Fibroblast of upper back skin (primary cell): ENCODE measurements at places on chromosomes 3 and 15.

- DNase-seq: no peak
Observed at GRCh38 chr3:139225548-139225947, 118.3 kb upstream of the MRPS22 start.

GRCh38 chr15:33142708-33143107, 51.8 kb downstream of the FMN1 start:
- DNase-seq: no peak

GRCh38 chr3:101310978-101311375, 9.4 kb downstream of the IMPG2 start:
- peak; percentile 12 for DNase-seq

GRCh38 chr15:89395996-89396395, 61.4 kb upstream of the POLG start:
- no peak for DNase-seq
